Small intestine (tissue), 16 donors: ENCODE measurements at places on chromosomes 12 and 14.

- no peak for DNase-seq
Observed at GRCh38 chr12:97259098-97259497, 203.5 kb upstream of the RMST start.

DNA sequence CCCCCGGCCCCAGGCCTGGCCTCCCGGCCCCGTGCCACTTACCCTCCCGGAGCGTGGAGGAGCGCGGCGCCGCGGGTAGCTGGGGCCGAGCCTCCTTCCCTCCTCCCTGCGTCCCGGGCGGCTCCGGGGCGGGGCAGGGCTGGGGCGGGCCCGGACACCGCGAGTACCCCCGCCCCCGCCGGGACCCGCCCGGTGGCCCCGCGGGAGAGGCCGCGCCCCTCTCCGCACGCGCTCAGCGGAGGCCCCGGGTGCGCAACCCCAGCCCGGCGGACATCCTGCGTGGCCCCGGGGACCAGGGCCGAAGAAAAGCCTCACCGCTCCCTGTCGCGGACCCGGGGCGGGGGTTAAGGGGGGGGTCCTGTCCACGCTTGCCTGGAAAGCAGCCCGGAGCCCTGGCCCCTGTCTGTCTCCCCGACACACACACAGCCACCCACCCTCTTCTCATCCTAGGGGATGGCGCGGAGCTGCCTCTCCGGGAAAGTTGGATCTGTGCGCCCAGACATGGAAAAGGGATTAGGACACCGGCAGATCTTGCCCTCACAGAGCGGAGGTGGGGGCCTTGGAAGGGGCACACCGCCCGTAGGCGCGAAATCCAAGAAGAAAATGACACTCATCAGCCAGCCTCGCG, at the start of gene SYNE3:
TSS of gene SYNE3 (minus strand) at position 97 of the 628 bp plus-strand sequence. CDS start 40,829 bp downstream, outside the sequence.
- peak; percentile 75 for DNase-seq

DNA sequence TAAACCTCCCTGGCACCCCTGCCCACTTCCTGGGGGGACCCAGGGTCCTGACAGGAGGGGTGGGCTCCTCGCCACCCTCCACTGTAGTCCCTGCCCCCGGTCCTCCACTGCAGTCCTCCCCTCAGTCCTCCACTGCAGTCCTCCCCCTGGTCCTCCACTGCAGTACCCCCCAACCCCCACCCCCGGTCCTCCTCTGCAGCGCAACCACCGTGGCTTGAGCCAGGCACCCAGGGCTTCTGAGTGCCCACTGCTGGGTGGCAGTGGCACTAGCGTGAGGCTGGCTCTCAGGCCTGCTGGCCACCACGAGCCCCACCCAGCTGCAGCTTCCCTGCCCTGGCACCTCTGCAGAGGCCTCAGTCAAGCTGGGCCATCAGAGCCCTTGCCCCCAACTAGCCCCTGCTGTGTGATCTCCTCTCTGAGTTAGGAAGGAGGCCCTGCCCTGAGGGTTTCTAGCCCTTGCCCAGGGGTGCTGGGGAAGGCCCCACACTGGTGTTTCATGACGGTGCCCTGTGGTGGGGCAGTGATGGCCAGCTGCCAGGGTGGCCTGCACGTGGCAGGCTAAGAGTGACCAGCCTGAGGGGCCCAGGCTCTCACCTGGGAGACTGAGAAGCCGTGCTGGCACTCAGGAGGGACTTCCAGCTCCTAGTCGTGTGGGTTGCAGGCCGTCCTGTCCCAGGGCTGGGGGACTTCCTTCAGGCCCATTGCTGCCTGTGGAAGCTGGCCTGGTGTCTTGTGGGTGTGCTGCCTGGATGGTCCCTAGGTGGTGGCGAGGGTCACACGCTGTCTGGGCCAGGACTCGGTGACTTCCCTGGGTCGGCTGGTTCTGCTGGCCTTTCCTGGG, 9.7 kb downstream of the CEP170B start:
- no peak for DNase-seq

- no peak for DNase-seq
Observed at GRCh38 chr12:84408936-84409335, 503.7 kb downstream of the SLC6A15 start.

DNA sequence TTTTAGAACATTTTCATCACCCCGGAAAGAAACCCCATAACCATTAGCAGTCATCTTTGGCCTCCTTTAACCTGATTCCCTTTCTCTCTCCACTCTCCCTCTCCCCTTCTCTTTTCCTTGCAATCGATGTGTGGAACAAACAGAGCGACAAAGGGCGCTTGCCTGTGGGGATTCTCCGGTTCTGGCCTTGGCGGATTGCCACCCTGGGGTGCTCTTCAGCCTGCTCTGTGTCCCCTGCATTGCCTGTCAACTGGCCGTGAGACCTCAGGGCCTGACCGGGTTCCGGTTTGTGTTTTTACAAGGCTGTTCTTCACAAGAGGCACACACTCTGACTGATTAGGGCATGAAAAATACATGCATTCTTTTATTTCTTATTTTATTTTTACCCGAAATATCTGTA, 27.8 kb downstream of the LRTM2 start:
- no peak for DNase-seq

- no peak for DNase-seq
Observed at GRCh38 chr14:95233702-95234241, 76.4 kb upstream of the DICER1 start.
